T-helper 9 cell (primary cell): ENCODE measurements at places on chromosomes 5 and 9.

GRCh38 chr5:65721720-65722574 lies at the start of the genes NLN and SGTB:
NLN (plus strand) TSS chr5:65722205; CDS start chr5:65722374, 169 bp downstream.
SGTB (minus strand) TSS chr5:65722109; CDS start chr5:65720807, 1,302 bp downstream.
- peak; percentile 84 for DNase-seq

GRCh38 chr5:108884736-108885135 lies 137.0 kb downstream of the FER start:
- no peak for DNase-seq

GRCh38 chr5:180324601-180324950 lies 28.6 kb downstream of the GFPT2 start:
- no peak for DNase-seq

GRCh38 chr5:103522586-103522985 lies 40.0 kb downstream of the NUDT12 start:
- no peak for DNase-seq

DNA sequence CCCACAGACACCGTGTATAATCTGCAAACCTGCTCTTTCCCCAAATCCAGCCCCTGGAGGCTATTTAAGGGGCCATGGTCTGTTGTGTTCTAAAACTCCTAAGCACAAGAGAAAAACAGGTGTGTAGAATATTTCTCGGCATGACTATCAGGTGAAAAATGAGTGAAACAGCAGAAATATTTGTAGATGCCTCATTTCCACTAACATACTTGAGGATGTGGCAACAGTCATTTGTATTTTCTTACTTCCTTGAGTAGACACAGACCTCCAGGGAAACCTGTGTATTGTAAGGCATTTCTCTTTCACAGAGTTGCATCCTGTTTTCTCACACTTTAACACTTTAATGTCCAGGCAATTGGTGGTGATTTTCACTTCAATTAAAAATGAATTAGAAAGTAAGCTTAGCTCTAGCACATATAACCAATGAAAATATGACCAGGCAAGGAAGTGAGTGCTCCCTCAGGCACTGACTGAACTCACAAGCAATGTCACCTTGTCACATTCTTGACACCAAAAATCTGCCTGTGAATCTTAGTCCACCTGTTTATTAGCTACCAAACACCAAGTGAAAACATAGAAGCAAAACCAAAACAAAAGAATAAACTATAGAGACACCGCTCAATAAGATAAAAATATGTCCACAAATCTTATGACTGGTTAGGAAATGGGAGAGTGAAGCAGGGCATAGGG lies 64.4 kb downstream of the DIRAS2 start:
- DNase-seq, result no peak

- no peak for DNase-seq
Observed at GRCh38 chr5:7047511-7048261, 334.5 kb downstream of the TENT4A start.
